ENCODE measurements at places on chromosomes 12 and 14.
A peak's percentile ranks its signal among the peaks of the same experiment; 100 is the strongest.

DNA sequence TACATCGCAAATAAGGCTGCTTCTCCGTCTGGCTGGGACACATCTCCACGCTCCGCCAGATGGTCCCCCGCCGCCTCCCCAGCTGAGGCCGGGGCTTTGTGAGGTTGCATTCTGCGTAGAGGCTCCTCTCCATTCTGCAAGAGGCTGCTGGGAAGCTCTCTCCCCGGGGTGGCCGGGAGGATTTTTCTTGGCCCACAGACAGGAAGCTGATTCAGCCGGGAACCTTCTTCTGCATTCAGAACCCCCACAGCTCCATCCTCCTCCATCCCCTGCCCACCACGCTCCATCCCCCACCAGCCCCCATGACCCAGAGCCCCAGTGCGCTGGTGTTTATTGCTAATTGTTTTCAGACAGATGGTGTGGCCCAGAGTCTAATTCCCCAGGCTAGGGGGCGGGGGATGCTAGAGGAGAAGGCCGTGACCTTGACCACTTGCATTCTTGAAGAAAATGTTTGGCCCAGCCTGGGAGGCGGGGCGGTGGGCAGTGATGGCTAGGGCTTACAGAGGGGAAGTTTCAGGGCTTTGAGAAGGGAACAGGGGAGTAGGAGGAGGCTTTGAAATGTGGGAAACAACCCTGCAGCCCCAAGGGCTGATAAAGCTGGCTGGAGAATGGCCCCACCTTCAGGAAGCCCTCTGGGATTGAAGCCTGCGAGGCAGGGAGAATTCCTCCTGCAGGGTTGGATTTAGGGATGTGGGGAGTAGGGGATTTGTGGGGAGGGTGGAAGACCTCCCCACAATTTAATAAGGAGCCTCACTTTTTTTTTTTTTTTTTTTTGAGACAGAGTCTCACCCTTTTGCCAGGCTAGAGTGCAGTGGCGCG lies 88.5 kb upstream of the NCOR2 start:
- peak; percentile 87 for DNase-seq

GRCh38 chr12:94643606-94644005 lies 6.8 kb downstream of the TMCC3 start:
- DNase-seq: no peak

- no peak for DNase-seq
Measured at GRCh38 chr12:53551889-53552291, 44.6 kb upstream of the NPFF start.

DNA sequence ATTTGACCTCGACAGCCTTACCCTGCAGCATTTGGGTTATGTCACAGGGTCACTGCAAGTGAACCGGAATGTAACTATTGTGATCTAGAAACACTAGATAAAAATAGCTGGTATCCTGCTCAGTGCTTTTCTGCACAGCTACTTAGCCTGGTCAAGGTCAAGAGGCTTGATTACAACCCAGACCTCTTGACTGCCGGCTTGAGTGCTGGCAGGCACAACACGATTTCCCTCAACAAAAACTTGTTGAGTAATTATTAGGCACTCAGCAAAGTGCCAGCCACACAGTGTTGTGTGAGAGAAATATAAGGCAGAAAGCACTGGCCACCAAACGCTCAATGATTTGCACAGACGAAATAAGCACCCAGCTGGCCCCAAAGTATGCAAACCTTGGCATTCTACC lies 156.7 kb downstream of the NUAK1 start:
- DNase-seq: no peak

- no peak for DNase-seq
Measured at GRCh38 chr14:106044515-106044914, 518.1 kb downstream of the TMEM121 start.

Measured in AG08395 (cell line).